ENCODE measurements at places on chromosomes 1 and 21.
A peak's percentile ranks its signal among the peaks of the same experiment; 100 is the strongest.

- no peak for DNase-seq
These were observed 29.0 kb upstream of the COL16A1 start for GRCh38 chr1:31732751-31733289.

DNA sequence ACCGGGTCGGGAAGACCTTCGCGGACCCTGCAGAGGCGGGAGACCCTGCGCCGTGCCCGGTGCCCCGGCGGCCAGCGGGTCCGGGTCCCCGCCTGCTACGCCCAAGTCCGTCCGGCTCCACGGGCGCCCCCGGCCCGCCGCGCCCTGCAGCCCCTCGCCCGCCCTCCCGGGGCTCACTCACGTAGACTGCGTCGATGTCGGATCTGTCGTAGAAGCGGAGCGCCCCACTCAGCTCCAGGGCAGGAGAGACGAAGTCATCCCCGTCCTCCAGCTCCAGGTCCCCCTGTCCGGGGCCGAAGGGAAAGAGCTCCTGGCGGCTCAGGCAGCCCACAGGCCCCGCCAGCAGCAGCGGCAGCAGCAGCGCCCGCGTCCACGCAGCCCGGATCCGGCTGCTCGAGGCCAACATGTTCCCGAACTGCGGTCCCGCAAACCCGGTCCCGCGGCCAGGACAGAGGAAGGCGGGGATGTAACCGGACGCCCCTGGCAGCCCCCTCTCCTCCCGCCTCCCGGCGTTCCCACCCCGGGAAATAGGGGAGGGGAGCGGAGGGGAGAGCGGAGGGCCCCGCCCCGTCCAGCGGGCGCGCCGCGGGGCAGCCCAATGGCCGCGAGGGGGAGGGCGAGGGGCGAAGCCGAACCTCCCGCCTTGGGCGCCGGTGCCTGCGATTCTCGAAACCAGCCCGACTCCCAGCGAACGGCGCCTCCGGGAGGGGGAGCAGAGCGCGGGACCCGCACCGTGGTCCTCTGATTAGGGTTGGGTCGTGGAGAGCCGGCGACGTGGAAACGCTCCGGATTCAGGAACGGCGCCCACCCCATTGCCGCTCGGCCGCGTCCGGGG lies at the start of gene NID1:
TSS of gene NID1 (minus strand) at position 417 of the 835 bp plus-strand sequence. CDS start at position 406, 11 bp downstream.
- DNase-seq = no peak

- no peak for DNase-seq
These were observed 598 bp upstream of the ADIPOR1 start for GRCh38 chr1:202958544-202959275.

DNA sequence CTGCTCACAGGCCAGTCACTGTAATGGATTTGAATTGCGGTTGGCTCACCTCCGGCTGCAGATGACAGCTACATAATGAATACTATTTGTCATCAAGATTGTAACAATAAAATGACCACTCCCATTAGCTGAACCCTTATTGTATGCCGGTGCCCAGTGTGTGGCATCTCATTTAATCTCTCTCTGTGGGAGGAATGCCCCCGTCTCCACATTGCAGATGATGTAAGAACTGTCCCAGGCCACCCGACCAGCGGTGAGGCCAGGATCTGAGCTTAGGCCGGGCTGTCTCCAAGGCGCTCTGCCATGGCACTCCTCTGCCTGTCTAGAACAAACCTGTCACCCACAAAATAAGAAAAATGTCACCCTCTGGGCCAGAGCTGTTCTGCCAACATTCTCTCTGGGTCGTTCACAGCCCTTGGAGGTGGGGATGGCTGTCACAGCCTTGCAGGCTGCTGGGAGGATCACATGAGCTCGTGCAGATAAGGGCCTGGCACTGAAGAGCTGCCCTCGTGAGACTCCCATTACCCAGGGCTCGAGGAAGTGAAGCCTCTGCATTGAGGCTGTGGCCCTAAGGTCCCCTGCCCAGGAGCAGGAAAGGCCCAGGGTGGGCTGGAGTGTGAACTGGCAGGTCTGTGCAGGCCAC lies 52.7 kb downstream of the ECE1 start:
- no peak for DNase-seq

- no peak for DNase-seq
These were observed 253.1 kb downstream of the SIPA1L2 start for GRCh38 chr1:232376632-232377493.

- peak; percentile 81 for DNase-seq
These were observed 36.7 kb upstream of the THEM4 start for GRCh38 chr1:151945725-151946722.

DNA sequence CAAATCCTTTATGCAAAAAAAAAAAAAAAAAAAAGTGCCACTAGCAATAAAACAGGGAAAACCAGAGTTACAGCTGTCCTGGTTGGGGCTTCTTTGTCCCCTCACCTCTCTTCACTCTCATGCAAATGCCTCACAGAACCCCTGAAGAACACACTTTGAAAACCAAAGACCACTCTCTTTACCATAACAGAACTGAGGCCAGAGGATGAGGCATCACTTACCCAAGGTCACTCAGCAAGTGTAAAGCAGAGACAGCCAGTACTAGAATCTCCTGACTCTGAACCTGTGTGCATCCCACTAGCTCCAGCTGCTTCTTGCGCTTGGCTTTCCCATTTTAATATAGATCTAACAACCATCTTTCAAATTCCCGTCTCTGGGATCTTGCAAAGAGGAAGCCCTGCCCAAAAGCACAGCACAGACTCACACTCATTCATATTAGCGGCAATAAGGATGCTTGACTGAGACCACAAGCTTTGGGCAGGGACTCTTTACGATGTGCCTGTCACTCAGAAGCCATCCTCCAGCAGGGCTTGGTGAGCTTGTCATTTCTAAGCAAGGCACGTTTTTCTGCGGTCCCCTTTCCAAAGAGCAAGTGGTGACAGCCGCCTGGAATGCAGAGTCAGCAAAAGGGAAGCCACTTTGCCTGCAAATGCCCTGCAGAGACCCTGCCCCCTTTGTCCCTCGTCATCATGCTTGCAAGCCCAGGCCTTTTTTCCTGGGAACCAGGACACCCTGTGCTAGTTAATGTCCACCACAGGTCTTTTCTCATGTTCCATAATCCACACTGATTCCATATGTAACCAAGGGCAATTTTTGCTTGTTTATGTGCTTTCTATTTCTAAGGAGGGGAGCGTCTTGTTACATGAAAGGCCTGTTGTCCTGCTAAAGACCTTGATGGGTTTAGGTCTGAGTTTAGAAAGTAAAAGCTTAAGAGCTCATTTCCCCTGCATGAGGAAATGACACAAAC lies 76.5 kb upstream of the NFIA start:
- DNase-seq = no peak

- DNase-seq = no peak
These were observed 125.9 kb downstream of the RHOU start for GRCh38 chr1:228860911-228861831.

- DNase-seq = no peak
These were observed 79.3 kb downstream of the USP25 start for GRCh38 chr21:15809065-15809464.

- no peak for DNase-seq
These were observed 1.0 kb downstream of the C1orf198 start for GRCh38 chr1:230867101-230867902.

- no peak for DNase-seq
These were observed 262.4 kb downstream of the ST6GALNAC3 start for GRCh38 chr1:76336931-76337371.

GRCh38 chr1:20442920-20443625 lies 42.9 kb downstream of the CAMK2N1 start:
- no peak for DNase-seq

GRCh38 chr1:192789871-192790270 lies 19.0 kb upstream of the RGS2 start:
- DNase-seq = no peak

DNA sequence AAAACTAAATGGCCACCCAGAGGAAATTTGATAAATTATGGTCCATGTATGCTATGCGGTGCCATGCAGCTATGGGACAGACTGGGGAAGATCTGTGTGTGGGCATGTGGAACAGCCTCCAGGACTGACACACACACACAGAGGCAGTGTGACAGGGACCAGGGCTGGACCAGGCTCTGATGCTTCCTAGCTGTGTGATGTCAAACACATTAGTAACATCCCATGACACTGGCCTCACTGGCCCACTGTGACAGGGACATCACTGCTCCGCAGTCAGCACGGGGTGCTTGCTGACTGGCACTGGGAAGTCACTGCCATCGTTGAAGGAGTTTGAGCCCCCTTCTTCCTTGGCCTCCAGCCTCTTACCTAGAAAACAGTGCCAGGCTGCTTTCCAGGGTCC lies 13.9 kb downstream of the RAP1GAP start:
- DNase-seq = no peak

DNA sequence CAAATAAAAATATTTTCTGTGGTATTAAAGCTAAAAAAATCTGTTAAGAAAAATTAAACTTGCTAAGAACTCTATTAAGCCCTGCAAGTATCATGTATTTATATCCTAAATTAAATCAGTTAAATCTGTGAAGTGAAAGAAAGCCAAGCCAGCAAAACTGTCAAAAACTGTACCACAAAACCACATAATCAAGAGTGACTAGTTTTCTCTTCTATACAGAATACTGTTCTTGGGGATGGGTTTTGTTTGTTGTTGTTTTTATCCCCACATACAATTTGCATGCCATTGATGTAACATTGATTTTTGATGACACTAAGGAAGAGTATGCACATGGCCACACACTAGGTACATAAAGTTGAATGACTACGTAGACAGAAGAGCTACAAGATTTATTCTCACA lies 20.4 kb downstream of the DPH5 start:
- DNase-seq = no peak

DNA sequence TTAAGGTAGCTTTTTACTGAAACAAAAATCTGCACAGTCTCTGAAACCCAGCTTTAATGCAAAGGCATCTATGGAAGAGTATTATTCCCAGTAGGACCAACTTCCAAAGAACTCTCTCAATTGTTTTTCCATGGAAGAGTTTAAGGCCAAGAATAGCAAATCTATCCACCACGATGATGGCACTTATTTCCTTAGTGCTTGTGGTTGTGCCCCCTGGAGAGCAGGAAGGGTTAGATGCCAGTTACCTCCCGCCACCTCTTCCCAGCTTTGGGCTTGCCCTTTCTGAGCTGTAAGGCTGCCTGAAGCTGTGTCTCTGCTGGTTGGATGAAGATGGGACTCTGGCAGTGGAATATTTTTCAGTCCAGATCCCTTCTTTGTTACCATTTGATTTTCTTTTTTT lies 4.8 kb upstream of the ATP1A1 start:
- DNase-seq = no peak

DNA sequence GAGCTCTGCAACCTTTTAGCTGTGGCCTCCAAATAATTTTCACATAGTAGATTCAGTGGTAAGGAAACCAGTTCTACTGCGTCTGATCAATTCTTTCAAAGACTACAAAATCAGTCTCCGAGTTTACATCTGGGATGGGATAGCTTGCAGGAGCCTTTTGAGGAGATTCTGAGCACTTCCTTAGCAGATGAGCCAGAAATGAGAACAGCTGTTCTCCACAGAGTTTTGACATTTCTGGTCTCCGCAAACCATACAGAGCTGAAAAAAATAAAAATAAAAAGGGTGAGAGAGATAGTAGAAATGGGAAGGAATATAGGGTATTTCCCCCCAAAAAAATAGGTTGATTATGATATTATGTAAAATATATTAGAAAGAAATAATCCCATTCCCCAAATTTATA lies 119.3 kb downstream of the LYPLAL1 start:
- DNase-seq = no peak

GRCh38 chr1:44788120-44788860 lies at the start of gene BEST4:
TSS of gene BEST4 (minus strand) at chr1:44788170. CDS start at chr1:44787705, 465 bp downstream.
- DNase-seq = no peak

DNA sequence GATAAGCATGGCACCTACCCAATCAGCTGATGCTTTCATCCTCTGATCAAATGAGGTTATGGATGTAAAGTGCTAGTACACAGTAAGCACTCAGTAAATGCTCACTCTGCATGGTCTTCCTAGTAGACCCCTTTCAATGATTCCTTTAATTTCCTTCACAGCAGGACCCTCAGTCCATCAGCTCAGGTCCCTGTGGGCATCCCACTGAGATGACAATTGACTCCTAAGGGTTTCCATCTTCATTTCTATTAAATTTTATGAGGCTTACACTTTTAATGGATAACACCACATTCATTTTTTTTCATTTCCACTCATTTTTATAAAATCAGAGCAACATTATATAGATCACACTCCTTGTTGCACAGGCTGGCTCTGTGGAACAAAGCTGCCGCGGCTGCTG lies 12.8 kb downstream of the RHOU start:
- DNase-seq = no peak

DNA sequence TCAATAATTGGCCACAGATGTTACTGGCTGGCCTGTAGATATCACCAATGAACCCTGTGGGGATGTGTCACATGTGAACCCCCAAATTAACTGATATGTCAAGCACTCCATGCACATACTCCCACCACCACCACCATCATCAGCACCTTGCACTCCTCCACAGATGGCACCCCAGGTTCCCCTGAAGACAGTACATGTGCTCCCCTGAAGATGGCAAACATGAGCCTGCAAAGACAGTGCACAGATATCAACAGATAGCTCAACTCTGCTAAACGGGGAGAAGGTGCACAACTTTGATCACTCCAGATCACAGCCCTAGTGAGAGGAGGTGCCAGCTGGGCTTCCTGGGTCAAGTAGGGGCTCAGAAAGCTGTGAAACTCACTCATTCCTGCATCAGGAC lies 74.4 kb downstream of the CLCA4 start:
- DNase-seq = no peak

DNA sequence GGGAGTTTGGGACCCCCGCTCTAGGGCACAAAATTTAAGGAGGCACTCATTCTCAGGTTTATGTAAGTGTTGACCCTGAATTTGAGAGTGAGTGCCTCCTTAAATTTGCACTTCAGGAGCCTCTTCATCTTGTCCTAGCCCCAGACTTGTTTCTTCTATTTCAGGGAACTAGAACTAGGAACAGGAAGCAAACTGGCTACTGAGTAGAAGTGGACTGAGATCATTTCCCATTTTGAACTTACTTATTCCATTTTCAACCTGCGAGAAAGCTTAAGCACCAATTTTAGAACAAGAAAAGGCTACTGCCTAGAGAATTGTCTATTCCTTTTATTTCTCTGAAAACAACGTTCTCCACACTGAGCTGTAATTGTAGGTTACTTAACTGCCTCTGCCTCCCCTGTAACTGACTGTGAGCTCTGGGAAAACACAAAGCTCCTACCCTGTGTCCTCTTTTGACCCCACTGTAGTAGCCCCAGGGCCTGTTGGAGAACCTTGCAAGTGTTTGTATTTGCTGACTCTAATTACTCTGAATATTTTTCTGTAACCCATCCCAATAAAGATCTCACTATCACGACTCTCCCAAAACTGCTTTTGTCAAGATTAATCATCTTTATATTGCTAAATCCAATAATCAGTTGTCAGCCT lies 2.5 kb downstream of the PPT1 start:
- no peak for DNase-seq

DNA sequence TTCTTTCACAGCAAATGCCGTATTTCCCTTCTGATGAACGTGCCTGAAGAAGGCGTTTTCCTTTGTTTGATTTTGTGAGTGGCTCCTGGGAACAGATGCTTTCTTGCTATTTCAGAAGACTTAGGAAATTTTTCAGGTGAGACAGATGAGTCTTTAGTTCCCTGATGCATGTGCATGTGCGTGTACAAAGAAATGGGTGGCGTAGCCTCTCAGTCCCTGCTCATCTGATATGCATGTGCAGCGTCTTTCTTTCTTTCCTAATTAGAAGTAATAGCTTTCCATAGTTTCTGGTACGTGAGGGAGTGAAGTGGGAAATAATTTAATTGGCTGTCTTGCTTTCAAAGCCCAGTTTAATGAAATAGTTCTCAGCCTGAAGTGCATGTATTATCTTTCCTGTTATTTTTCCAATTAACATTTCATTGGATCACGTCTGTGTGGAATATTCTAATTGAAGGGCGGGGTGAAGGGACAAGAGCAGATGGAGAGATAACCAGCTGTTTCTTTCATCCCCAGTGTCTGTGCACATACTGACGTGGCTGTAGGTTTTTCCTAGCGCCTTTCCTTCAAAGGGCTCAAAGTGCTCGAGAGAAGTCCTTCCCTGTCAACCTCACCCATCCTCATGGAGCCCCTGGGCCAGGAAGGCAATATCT lies 104.3 kb downstream of the FAM78B start:
- no peak for DNase-seq

Data from T follicular helper cell (primary cell).